ENCODE measurements at places on chromosomes 1 and 21. TPM values are rescaled to one million over a fixed set of nuclear protein-coding genes. Genes with fewer than 3 reads are reported as not detected.

Gene ITLN1
- 230 TPM for polyA plus RNA-seq

Gene SLC2A5
- 175 TPM for polyA plus RNA-seq

DNA sequence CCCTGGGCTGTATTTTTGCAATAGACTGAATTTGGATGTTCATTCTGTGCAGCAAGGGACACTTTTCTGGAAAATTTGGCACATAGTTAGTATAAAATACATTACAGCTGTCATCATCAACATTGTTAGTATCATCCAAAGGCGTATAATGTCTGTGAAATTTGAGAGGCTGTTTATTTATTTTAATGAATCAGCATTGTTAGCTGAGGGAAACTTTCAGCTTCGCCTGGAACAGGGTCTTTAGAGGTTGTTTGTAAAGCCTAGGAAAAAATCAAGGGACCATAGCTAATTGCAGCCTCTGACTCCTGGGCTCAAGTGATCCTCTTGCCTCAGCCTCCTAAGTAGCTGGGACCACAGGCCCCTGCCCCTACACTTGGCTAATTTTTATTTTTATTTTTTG lies 106.8 kb upstream of the USP24 start:
- DNase-seq = no peak

- peak; percentile 51 for DNase-seq
These were observed 1.6 kb downstream of the STPG1 start for GRCh38 chr1:24411963-24412362.

DNA sequence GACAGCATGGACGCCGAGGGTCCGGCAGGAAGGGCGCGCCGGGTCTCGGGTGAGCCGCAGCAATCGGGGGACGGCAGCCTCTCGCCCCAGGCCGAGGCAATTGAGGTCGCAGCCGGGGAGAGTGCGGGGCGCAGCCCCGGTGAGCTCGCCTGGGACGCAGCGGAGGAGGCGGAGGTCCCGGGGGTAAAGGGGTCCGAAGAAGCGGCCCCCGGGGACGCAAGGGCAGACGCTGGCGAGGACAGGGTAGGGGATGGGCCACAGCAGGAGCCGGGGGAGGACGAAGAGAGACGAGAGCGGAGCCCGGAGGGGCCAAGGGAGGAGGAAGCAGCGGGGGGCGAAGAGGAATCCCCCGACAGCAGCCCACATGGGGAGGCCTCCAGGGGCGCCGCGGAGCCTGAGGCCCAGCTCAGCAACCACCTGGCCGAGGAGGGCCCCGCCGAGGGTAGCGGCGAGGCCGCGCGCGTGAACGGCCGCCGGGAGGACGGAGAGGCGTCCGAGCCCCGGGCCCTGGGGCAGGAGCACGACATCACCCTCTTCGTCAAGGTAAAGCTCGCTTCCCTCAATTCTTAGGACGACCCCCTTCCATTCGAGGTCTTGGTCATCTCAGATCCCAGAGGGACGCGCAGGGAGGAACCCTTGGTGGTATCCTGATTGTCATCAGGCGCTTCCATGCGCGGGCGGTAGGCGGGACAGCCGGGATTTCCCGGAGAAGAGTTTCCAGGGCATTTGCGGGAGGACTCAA lies 1.6 kb downstream of the CLIC6 start:
- DNase-seq = no peak

DNA sequence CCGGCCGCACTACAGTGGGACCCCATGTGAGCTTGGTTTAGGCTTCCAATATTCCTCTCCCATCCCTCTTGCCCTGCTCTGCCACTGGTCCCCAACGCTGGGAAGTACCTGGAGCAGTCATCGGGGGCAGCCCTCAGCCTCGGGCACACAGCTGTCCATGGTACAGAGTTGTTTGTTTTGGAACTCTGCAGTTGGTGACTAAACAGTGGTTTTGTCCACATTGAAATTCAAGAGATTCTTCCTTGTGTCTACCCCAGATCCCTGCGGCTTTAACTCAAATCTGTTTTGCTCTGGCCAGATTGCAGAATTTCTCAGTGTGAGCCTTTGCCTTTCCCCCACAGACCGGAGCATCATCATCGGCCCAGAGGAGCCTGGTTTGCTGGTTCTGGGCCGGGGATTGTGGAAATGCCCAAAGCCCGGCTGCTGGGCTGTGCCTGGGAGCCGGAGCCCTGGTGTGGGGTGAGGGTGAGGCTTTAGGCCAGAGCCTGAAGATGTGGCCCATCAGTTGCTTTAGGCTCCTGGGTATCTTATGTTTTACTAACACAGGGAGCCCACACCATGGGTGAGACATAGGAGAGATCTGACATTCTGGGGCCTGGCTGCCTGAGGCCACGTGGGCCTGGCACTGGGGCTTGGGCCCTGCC lies 93.2 kb downstream of the ARHGEF10L start:
- DNase-seq = no peak

Data from small intestine (tissue), 16 donors.